ENCODE measurements at places on chromosomes 7 and 10. TPM values are rescaled to one million over a fixed set of nuclear protein-coding genes. Genes with fewer than 3 reads are reported as not detected.

Gene CEP55
- 98.6 TPM for total RNA-seq

Gene DDC
- total RNA-seq, result not detected

Gene VIPR2
- total RNA-seq, result not detected

Gene TAS2R4
- not detected for total RNA-seq

Gene CALML3
- not detected for total RNA-seq

Measured in MG63 (cell line).